SK-MEL-5 (cell line): ENCODE measurements at places on chromosomes 5 and 9. TPM values are rescaled to one million over a fixed set of nuclear protein-coding genes. Genes with fewer than 3 reads are reported as not detected.

Gene SAPCD2
- total RNA-seq = 8.1 and 8.7 TPM in 2 replicates

Gene ZNF354C
- total RNA-seq = 1.9 and 2.1 TPM in 2 replicates

Gene TSSK1B
- not detected in 2 replicates for total RNA-seq

Gene FCHO2
- 6.7 and 9.7 TPM in 2 replicates for total RNA-seq

Gene MOCS2
- total RNA-seq = 53.4 and 74.6 TPM in 2 replicates

Gene SOHLH1
- total RNA-seq = 0.27 TPM in 1 of 2 replicates, not detected in the other

Gene PCAT7
- total RNA-seq = 0.16 TPM in 1 of 2 replicates, not detected in the other

Gene PCDHA9
- 0.05 TPM in 1 of 2 replicates, not detected in the other for total RNA-seq
